HuH-7.5 (cell line): ENCODE measurements at places on chromosomes 6 and 20.

DNA sequence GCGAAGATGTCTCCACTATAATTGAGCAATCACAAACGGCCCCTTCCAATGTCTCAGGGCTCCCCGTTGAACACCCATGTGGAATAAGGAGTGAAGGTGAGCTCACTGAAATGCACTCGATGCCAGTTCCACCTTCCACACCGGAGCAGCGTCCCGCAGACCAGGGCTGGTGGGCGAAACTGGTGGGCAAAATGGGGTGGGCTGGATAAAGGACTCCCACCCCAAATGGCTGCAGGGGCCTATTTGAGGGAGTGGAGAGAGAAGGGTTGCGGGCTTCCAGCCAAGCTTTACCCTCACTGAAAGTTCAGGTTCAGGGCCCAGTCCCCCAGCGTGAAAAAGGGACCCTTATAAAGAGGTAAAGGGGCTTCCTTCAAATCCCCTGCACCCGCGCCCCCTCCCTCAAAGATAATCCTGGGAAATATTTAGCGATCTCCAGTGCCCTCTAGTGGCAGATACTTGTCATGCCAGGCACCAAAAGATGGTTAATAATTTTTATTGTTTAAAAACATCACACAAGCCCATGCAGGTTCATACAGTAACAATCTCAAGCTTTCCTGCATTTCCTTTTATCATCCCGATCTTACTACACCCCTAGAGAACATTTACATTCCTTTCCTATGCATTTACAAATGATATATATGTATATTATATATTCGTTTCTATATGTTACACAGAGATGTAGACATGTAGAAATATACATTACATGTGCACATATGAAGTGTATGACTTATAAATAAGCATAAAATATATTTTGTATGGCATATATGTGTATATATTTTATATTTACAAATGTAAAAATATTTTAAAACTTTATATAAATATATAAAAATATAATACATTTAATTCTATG, 58.2 kb upstream of the NKX2-2 start:
- no peak for DNase-seq

- no peak for DNase-seq
These were observed 3.0 kb downstream of the SLC25A27 start for GRCh38 chr6:46655803-46656202.

DNA sequence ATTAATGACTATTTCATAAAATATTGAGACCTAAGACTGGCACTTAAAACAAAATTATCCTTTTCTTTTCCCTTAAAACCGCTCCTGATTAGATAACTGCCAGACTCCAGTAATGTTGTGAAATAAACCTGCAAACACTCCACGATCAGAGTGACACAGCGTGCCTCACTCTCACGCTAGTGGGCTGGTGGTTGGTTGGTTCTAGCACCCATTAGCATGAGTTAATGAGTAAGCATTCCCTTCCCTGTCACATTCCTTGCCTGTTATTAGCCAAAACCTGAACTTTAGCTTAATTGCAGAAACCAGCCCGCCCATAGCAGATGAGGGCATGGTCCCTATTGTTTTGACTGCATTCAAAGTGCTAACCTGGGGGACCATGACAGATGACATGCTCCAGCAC, 193.4 kb downstream of the CD83 start:
- DNase-seq: no peak

GRCh38 chr6:43942011-43942442, 172.0 kb downstream of the VEGFA start:
- DNase-seq: no peak

GRCh38 chr20:63846128-63846771, 15.0 kb upstream of the ABHD16B start:
- peak; percentile 94 for DNase-seq

- no peak for DNase-seq
These were observed 6.9 kb upstream of the CD40 start for GRCh38 chr20:46111028-46111835.

GRCh38 chr20:6848041-6848440, 80.6 kb downstream of the BMP2 start:
- no peak for DNase-seq

- no peak for DNase-seq
These were observed 58.9 kb upstream of the KLHL31 start for GRCh38 chr6:53724501-53724900.

- DNase-seq: no peak
These were observed 29.3 kb downstream of the PYGB start for GRCh38 chr20:25277051-25277801.

- DNase-seq: no peak
These were observed 610 bp downstream of the PSORS1C1 start for GRCh38 chr6:31114970-31115849.

DNA sequence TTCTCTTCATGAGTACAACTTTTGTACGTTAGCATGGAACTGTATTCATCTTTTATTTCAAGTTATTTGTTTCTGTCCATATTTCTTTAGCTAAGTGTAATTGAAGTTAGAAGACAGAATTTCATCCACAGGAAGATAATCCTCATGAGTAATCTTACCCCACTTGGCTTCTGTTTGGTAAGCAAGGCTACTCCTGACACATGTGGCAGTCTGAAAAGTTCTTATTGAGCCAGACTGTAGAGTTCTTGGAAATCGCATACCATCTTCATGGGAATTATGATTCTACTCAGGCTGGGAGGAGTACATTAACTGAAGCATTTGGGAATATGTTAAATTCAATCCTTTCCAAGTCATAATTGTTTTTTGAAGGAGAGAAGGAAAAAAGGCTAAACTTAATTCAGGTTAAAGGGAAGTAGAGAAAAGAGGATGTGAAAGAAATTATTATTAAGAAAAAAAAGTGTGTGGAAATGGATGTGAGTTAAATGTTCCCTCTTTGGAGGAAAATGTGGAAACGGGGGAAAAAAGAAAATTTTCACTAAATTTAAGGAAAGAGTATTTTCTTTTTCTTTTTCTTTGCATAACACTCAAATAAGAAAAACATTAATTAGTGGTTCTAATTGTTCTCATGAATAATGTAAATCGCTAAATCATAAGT, 41.5 kb upstream of the TENT5A start:
- no peak for DNase-seq

GRCh38 chr6:53768636-53769035, 26.2 kb upstream of the LRRC1 start:
- no peak for DNase-seq

- no peak for DNase-seq
These were observed 37.4 kb downstream of the COX4I2 start for GRCh38 chr20:31674895-31675827.

DNA sequence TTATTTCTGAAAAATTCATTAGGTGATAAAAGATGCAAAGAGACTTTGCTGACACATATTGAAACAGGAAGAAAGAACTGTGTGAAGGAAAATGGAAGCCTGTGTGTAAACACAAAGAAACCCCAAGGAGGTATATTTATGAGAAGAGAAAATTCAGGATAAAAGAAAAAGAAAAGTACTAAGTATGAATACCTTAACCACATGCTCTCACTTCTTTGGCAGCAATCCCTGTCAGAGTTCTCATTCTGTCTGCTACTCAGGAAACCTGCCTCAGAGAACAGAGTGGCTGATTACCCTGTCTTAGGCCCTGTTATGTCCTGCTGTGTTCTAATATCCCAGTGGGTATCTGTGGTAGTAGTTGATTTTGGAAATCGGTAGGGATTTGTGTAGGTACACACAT, 457.9 kb downstream of the TBC1D32 start:
- DNase-seq: no peak

DNA sequence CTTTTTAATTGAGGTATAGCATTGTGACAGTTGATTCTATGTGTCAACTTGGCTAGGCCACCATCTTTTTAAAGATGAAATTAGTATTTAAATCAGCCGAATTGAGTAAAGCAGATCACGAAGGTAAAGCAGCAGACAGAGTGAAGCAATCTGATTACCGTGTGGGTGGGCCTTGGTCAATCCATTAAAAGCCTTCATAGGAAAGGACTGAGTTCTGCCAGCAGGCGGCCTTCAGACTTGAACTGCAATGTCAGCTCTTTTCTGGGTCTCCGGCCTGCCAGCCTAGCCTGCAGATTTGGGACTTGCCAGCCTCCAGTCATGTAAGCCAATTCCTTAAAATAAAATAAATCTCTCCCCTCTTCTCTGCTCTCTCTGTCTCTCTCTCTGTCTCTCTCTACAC, 22.4 kb upstream of the TGM2 start:
- no peak for DNase-seq

DNA sequence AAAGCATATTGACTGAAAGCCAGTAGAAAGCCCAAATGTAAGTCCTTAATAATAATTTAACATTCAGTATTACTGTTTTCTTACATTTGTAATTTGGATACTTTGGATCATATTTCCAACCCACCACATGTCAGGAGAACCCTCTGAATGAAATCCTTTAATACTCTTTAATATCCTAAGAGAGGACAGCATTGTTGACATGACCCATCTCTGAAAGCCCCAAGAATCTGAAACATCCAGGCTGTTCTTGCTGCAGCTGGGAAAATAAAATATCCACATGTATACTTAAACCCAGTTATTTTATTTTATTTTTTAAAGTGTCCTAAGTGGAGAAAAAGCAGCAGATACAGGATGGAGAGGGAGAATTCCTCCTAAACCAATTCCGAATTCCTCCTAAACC, 130.8 kb upstream of the RIPOR2 start:
- DNase-seq: no peak

DNA sequence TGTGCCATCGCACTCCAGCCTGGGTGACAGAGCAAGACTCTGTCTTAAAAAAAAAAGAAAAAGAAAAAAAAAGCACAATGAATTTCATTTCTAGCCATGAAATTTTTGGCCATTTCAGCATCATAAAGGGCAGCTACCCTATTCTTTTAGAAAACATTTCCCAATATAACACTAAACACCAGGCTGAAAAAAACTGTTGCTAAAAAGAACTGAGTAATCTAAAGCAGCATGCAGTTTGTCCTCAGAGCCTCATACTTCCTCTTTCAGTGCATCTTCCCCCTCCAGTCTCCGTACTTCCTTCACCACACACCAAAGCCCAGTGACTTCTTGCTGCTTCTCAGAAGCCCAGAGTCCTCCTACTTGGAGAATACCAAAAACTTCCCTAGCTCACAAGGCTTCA, 5.6 kb upstream of the IFNGR1 start:
- no peak for DNase-seq

- DNase-seq: no peak
These were observed 72.1 kb downstream of the SOD2 start for GRCh38 chr6:159620947-159621346.

DNA sequence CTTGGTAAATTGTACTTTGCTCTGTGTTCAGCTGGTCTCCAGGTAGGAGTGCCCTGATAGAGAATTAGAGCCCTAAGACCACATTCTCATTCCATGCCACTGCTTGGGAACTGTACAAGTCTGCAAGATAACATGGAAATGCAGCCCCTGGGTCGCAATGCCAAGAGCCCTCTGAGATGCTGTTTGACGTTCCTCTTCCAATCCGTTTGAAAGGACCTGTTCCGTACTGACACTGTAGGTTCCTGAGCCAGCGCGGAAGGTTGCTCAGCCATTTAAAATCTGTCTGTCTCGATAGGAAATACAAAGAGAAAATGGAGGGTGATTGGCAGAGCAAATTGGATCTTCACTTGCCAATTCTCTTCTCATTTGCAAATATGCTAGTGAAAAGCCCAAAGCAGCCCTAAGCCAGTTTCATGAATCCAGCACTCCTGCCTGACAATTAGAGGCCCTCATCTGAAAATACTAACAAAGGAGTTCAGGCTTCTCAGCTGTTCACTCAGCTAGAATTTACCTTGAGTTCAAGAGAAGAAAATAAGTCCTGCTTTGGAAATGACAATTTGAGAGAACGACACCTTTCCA, 100.6 kb upstream of the AFDN start:
- no peak for DNase-seq
